GF-D8 (cell line): ENCODE measurements at places on chromosomes 12 and 14.

GRCh38 chr12:38175538-38175937, 141.0 kb upstream of the ALG10B start:
- DNase-seq = no peak

- no peak for DNase-seq
Observed at GRCh38 chr12:116779597-116779996, 41.5 kb downstream of the RNFT2 start.

- no peak for DNase-seq
Observed at GRCh38 chr12:41545761-41546160, 357.6 kb downstream of the PDZRN4 start.

GRCh38 chr12:132834181-132834711, 5.6 kb upstream of the GOLGA3 start:
- DNase-seq = no peak

DNA sequence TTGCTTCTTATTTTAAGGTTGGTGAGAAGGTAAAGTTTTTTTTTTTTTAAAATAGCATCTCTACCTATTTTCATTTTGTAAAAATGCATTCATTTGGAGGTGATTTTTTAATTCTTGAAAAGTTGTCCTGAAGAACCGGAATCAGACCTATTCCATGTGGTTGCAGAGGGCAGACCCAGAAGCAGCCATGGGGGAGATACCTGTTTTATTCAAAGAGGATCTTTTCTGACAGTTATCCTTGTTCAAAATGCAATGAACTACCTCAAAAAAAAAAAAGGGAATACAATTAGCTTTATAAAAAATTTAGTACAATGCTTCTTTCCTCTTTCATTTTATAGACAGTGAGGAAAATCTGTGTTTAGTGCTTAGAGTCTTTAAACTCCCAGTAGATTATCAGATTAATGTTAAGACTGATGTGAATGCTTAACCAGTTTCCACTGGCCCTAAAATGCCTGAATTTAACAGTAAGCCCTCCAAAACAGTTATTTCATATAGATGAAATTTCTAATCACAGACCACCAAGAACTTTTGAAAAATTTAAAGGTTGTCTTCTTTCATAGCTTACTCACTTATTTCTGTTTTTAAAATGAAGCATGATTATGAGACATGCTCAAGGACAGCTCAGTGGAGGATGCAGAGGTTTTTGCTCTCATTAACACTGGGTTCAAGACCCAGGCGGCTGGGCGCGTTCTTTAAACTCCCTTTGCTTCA, 8.6 kb upstream of the NEMF start:
- no peak for DNase-seq

- DNase-seq = no peak
Observed at GRCh38 chr14:66361013-66361412, 125.2 kb upstream of the CCDC196 start.

DNA sequence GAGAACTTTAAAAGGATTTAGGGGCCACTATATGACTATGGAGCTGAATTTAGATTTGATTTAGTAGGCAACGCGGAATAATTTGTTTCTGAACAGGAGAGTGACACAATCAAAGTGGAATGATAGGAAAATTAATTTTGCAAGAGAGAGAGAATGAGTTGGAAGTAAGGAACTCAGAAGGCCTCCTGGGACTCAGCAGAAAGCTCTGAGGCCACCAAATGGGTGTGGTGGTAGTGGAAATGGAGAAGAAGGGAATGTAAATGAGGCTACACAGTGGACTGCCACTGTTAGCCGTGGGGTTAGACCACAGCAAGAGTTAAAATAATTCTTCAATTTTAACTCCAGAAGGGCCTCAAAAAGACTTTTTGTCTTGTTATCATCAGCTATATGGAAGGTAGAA, 102.7 kb downstream of the LRRK2 start:
- no peak for DNase-seq

DNA sequence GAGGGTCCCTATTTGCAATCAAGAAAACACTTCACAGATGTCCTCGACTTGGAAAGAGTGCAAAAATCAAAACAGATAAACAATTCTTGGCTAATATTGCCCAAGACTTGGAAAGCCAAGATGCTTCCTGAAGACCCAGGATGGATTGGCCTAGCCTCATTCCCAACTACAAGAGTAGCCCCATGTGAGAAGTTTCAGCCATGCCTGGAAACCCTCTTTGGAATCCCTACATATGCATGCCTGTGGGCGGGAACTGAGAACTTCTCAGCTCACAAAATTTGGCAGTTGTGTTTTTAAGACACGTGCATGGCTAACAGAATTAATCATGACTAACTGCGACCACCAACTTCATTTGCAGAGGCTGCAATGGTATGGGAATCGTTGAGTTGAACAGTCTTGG, 283.2 kb upstream of the TBX3 start:
- no peak for DNase-seq

- DNase-seq = no peak
Observed at GRCh38 chr12:43361031-43361710, 190.8 kb downstream of the ADAMTS20 start.

DNA sequence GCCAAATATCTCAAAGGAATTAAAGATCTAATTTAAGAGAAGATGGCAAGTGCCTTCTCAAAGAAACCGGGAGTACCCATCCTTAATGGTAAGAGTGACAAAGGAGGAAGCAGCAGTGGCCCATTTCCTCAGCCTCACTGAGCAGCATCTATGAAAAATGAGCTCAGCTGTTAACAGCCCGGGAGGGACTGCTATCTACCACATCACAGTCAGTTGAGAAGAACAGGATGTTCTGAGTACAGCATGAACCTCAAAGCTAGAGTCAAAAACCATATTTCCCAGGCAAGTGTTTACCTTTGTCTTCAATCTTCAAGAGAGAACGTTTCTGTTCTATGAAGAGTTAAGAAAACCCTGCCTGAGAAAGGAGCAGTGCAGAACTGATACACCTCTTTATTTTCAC, 115.0 kb downstream of the BTG1 start:
- DNase-seq = no peak

- DNase-seq = no peak
Observed at GRCh38 chr12:16385782-16386646, 38.6 kb downstream of the MGST1 start.

GRCh38 chr14:94904636-94905035, 134.7 kb upstream of the GSC start:
- no peak for DNase-seq

GRCh38 chr12:31773223-31773750, 44.5 kb upstream of the AMN1 start:
- DNase-seq = no peak

GRCh38 chr14:61992139-61992538, 229.9 kb downstream of the SNAPC1 start:
- no peak for DNase-seq

- DNase-seq = peak; percentile 12
Observed at GRCh38 chr12:25775968-25776367, 182.5 kb upstream of the RASSF8 start.

DNA sequence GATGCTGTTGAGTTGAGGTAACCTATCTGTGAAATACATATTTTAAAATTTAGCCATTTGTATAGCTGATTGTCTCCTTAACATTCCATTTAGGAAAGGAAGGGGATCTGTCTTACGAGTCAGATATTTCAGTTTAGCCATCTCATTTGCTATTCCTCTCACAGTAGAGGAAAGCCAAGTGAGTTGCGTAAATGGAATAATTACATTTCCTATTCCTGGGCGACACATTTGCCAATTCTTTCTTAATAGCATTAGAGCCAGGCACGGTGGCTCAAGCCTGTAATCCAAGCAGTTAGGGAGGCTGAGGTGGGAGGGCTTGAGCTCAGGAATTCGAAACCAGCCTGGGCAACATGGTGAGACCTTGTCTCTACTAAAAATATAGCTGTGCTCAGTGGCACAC, 116.3 kb downstream of the TMX1 start:
- DNase-seq = no peak

GRCh38 chr12:106091446-106091820, 47.3 kb downstream of the NUAK1 start:
- DNase-seq = no peak

GRCh38 chr12:70875628-70876027, 44.9 kb downstream of the PTPRR start:
- DNase-seq = no peak

DNA sequence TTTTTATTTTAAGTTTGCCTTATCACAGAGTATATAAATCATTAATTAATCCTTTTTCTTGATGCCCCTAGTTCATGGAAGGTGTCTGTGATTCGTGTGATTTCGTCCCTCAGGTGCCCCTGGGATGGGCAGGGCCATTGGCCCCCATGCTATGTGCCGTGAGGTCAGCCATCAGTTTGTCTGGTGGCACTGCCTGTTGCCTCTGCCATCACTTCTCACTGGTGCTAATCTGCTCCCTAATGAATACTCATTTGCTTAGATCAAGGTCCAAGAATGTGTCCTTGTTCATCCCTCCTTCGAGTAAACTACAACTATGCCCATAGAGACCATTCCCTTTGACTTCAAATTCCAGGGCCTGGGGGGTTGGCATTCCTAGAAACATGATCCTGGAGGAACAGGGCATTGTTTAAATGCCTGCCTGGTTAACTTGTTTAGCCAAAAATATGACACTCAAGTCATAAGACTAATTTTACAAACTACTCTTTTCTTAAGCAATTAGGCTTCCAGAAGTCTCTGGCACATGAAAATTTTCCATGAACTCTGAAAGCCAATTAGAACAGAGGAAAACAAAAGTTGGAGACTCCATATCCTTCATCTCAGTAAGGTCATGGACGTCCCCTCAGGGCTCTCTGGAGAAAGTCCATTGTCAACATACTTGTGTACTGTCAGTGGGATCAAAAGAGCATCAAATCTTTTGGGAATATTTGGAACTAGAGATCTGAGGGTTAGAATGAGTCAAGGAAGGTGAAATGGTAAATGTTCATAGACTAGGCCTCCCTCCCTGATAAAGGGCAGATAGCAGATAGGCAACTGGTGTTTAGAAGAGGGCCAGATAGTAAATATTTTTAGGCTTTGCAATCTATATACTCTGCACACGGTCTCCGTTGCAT, 90.9 kb upstream of the PLXNC1 start:
- no peak for DNase-seq

DNA sequence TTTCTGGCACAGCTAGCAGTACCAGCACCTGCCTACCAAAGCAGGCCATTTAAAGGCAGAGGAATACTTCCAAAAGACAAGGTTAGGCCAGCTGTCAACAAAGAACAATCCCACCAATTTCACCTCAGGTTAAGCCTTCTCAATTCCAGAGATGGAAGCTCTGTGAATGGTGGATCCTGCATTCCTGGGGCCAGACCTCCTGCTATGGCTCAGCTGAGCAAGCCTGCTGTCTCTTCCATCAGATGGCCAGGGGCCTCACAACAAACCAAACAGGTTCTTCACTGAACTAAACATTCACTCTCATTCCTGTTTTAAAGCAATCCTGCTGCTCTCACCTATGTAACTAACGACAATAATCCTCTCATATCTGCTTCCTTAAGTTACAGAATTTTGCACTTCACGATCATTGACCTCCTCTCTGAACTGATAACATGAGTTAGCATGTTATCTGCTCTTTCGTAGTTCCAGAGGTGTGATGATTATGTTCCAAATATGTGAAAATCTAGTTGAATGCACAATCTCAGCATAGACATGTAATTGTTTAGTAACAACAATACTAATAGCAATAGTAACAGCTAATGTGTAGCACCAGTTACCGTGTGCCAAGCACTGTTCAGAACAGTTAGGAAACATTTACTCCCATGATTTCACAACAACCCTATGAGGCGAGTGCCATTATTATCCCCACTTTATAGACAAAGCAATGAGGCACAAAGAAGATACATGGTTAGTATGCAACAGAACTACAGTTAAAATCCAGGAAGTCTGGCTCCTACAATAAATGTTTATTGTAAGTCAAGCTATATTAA, 73.2 kb downstream of the SLC2A13 start:
- DNase-seq = no peak

DNA sequence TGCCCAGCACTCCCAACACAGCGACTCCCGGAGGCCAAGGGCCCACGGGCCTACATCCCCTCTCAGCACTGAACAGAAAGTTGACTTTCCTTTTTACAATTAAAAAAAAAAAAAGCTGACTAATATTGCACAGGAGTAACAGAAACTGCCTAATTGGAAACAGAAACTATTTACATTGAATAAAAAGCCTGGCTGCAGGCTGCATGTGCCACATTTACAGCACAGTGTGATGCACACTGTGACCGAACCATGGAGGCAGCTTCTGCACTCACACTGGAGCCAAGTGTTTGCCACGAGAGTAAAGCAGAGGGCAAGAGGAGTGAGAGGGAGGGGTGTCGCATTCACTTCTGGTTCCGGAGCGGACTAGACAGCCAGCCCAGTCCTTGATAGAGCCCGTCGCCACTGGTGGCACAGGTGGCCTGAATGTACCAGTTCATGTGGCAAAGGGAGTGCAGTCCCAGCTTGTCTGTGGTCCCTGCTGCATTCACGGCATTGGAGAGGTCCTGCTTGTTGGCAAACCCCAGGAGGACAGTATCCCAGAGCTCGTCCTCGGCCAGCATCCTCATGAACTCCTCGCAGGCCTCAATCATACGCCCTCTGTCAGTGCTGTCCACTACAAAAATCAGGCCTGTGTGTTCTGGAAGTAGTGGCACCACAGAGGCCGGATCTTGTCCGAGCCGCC, 59.2 kb downstream of the SPPL3 start:
- DNase-seq = no peak

DNA sequence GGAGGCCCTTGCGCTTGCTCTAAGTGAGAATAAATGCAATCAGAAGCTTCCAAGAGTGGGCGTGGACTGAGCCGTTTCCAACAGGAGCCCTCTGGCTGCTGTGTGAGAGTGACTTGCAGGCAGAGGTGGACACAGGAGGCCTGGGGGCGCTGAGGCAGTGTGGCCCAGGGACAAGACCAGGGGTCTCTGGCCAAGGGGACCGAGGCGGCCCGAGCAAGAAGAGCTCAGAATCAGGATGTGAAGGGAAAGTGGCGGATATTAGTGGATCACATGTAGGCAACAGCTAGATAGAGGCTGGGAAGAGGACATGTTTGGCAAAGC, 8.6 kb downstream of the RIMBP2 start:
- DNase-seq = no peak

DNA sequence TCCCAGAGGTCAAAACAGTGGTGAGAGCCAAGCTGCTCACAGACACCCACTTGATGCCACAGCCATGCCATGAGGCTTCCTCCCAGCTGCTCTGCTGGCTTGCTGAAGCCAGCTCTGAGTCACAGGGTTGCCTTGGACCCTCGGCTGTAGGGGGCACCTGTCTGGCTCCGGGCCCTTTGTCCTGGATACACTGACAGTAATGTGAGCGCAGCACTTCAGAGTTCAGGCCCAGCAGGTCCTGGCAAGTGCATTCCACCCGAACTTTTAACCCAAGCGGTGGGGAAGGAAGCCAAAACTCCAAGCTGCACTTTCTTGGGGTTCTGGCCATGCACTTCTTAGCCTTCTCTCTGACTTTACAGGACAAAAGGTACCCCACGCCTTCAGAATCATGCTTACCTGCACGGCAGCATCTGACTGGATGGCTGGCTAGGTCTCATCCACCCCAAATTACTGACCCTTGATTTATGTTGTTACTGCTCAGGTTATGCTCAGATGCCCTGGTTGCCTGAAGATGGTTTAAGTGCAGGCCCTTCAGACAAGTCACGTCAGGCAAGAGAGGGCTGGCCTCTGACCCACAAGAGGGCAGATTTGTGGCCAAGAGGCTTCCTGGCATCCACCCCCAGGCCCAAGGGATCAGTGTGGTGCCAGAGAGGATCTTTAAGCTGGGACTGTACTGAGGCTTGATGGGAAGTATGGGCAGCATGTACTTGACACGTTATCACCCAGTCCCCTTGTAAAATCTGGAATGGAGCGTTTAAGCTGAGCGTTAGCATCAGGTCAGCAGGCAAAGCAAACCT, 24.8 kb downstream of the SLC25A29 start:
- DNase-seq = no peak
